ENCODE measurements at places on chromosomes 4 and X. TPM values are rescaled to one million over a fixed set of nuclear protein-coding genes. Genes with fewer than 3 reads are reported as not detected.

HAND2 gene
- 26.0 TPM for total RNA-seq

GLUD2 gene
- 0.98 TPM for total RNA-seq

DNA sequence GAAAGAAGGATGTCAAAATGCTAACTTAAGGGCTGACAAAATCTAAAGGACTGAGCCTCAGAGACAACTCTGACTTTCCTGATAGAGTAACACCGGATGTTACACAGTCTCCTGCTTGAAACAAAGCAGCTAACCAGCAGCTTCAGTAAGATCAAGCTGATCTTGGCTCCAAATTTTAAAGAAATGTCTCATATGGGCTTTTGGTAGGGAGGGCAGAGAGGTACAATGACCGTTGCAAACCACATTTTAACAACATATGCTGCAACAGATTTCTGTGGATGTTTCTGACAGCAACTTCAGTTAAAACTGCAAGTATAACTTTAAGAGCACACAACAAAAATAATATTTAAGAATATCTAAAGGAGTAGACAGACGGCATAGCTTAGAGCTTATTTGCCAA lies 9.1 kb downstream of the RPGR start:
- H3K4me3 ChIP-seq = no peak overlapping the region
- no peak for DNase-seq
- no peaks in the 10 kb centered on the region for H3K4me1 ChIP-seq
- no peaks in the 10 kb centered on the region for H3K27me3 ChIP-seq
- no peak overlapping the region for H3K27ac ChIP-seq

DNA sequence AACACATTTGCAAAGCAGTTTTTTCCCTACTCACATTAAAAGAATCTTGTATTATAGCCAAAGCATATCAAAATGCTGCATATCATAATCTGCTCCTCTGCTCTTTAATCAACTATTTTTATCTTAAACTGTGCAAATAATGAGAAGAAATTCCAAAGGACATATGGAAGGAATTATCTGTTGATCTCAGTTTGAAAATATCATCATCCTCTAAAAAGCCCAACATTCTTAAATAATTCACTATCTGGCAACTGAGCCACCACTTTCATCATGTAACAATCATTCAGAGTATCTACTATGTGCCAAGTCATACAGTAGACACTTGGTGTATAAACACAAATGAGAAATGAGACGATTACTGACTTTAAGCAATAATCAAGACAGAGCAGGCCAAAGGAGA lies 63.0 kb downstream of the PRSS12 start:
- no peaks in the 10 kb centered on the region for H3K4me1 ChIP-seq
- no peaks in the 10 kb centered on the region for H3K36me3 ChIP-seq
- no peak overlapping the region for H3K4me3 ChIP-seq
- no peaks in the 10 kb centered on the region for H3K27me3 ChIP-seq

- H3K4me3 ChIP-seq = no peak overlapping the region
- H3K36me3 ChIP-seq = no peaks in the 10 kb centered on the region
- DNase-seq = no peak
- no peaks in the 10 kb centered on the region for H3K4me1 ChIP-seq
- H3K27ac ChIP-seq = no peak overlapping the region
- no peaks in the 10 kb centered on the region for H3K27me3 ChIP-seq
These were observed 118.8 kb upstream of the PCDH18 start for GRCh38 chr4:137651128-137651527.

DNA sequence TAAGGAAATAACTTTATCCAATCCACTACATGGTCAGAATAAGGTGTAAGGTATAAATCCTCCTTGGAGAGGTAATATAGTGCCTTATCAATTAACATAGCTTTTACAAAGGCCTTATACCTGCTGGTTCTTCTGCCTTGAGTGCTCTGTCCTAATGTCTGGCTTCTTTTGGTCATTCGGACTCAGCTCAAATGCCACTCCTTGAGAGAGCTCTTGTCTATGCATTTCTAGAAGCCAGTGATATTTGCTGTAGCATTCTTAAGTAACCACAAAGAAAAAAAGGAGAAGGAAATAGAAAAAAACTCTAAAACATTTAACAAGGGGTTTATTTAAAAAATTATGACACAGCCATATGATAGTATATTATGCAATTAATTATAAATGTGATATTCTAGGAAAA lies 444.8 kb upstream of the SLIT2 start:
- no peaks in the 10 kb centered on the region for H3K27me3 ChIP-seq
- DNase-seq = no peak
- H3K36me3 ChIP-seq = no peaks in the 10 kb centered on the region
- H3K4me1 ChIP-seq = no peaks in the 10 kb centered on the region
- no peak overlapping the region for H3K4me3 ChIP-seq

DNA sequence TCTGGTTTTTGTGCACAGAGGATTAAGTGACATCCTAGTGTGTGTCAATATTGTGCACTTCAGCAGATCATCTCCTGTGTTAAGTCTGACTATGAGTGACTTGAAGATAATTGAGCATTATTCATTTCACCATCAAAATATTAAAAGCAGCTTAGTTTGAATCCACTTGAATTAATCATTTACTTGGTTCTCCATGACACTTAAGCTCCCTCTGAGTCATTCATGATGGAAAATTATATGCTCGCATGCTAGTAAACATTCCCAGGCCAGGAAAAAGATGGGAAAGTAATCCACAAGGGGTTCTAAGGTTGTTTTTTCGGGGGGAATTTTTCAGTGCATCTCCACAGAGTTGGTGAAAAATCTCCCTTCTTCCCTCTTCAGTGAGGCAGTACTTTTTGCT lies 97.2 kb upstream of the EOLA2 start:
- H3K4me3 ChIP-seq = no peak overlapping the region
- H3K27me3 ChIP-seq = no peaks in the 10 kb centered on the region
- H3K36me3 ChIP-seq = no peaks in the 10 kb centered on the region
- no peaks in the 10 kb centered on the region for H3K4me1 ChIP-seq
- DNase-seq = no peak

DNA sequence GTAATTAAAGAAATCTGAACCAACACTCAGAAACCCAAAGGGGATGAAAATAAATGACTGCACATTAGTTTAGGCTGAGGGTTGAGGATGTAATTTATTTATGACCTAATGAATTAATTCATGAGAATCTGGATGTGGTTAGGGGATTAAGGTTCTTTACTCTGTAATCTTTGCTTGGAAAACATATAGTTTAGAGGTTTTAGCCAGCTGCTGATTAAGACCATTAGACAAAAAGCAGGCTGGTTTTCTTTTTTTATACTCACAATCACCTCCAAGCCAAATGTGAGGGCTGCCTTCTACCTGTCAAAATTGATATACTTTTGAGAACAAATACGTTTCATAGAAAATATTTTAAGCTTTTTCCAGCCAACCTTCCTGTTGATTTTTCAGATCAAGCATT lies 2705.8 kb downstream of the PCDH7 start:
- DNase-seq = no peak
- no peak overlapping the region for H3K4me3 ChIP-seq
- H3K36me3 ChIP-seq = no peaks in the 10 kb centered on the region
- no peak overlapping the region for H3K27ac ChIP-seq

- H3K27me3 ChIP-seq = no peaks in the 10 kb centered on the region
- H3K27ac ChIP-seq = no peak overlapping the region
- no peak for DNase-seq
- no peaks in the 10 kb centered on the region for H3K4me1 ChIP-seq
- H3K36me3 ChIP-seq = no peaks in the 10 kb centered on the region
These were observed 96.0 kb downstream of the SMARCA1 start for GRCh38 chrX:129427267-129427666.

DNA sequence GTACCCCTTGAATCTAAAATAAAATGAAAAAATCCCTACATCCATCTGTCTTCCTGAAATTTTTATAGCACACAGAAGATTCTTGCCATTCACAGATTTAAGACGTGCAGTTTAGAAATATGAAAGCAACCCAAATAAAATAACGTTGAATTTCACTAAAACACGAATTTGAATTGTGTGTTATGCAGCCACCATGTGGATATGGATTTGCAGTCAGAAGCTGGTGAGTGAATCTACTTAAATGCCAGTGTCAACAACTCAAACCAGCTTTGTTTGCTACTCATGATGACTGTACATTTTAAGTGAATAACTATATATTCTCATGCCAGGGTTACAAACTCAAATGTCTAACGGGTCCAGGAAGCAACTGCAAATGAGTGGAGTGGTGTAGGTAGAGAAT lies 173.0 kb upstream of the HAND2 start:
- H3K27me3 ChIP-seq = no peaks in the 10 kb centered on the region
- no peak overlapping the region for H3K4me3 ChIP-seq
- no peaks in the 10 kb centered on the region for H3K36me3 ChIP-seq
- no peak for DNase-seq
- H3K27ac ChIP-seq = no peak overlapping the region
- no peaks in the 10 kb centered on the region for H3K4me1 ChIP-seq

DNA sequence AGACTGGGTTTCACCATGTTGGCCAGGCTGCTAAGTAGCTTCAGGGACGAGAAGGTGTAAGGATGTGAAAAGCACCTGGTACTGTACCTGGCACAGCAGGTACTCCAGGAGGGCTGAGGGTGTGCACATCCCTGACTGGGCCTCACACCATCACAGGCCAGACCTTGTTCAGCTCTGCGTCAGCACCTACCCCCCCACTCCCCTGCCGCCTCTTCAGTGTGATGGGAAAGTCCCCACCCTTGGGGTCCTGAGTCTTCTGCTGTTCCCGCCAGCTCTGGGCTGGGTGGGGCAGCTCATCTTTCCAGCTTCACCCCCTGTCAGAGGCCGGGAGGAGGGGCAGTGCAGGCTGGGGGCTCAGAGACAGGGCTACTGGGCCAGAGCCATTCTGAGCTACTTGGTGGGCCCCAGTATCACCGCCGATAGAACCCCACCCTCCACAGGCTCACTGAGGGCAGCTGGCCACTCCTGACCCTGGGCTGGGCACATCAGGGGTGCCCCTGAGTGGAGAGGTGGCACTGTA lies 6.7 kb upstream of the SH3BP2 start:
- no peaks in the 10 kb centered on the region for H3K27me3 ChIP-seq
- H3K4me3 ChIP-seq = no peak overlapping the region
- H3K36me3 ChIP-seq = no peaks in the 10 kb centered on the region
- no peak for DNase-seq
- no peak overlapping the region for H3K27ac ChIP-seq

GRCh38 chr4:146545102-146545501 lies 23.4 kb upstream of the SLC10A7 start:
- no peaks in the 10 kb centered on the region for H3K4me1 ChIP-seq
- DNase-seq = no peak
- no peaks in the 10 kb centered on the region for H3K27me3 ChIP-seq
- no peak overlapping the region for H3K4me3 ChIP-seq
- H3K27ac ChIP-seq = no peak overlapping the region
- no peaks in the 10 kb centered on the region for H3K36me3 ChIP-seq

DNA sequence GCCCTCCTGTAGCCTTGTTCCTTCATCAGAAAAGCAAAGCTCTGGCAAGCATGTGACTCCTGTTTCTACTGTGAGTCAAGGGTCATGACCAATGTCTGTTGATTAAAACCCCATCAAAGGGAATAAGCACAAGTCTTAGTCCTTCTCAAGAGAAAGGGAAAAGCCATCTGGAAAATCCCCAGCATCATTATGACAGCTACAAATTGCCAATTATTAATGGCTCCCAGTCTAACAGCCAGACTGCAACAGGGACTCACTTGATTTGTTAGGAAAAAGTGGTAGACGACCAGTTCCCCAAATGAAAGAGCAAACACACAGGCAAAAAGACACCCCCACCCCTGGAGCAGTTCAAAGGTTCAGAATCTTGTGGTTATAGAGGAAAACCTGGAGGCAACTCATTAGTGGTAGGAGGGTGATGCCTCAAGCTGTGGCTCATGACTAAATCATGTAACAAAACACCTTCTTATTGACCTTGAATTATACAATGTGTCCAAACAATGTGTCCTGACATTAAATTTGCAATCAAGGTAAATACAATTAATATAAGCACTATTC lies 315.7 kb downstream of the HNRNPD start:
- H3K4me1 ChIP-seq = no peaks in the 10 kb centered on the region
- DNase-seq = no peak
- no peak overlapping the region for H3K27ac ChIP-seq
- H3K27me3 ChIP-seq = no peaks in the 10 kb centered on the region
- H3K36me3 ChIP-seq = no peaks in the 10 kb centered on the region

GRCh38 chr4:139845453-139846093 lies 180.0 kb downstream of the MGST2 start:
- no peak overlapping the region for H3K4me3 ChIP-seq
- no peaks in the 10 kb centered on the region for H3K4me1 ChIP-seq
- H3K36me3 ChIP-seq = no peaks in the 10 kb centered on the region
- H3K27ac ChIP-seq = no peak overlapping the region
- no peaks in the 10 kb centered on the region for H3K27me3 ChIP-seq

GRCh38 chr4:26179316-26179760 lies 141.5 kb upstream of the RBPJ start:
- H3K36me3 ChIP-seq = no peaks in the 10 kb centered on the region
- H3K27ac ChIP-seq = no peak overlapping the region
- DNase-seq = no peak
- H3K4me3 ChIP-seq = no peak overlapping the region

- no peaks in the 10 kb centered on the region for H3K4me1 ChIP-seq
- H3K4me3 ChIP-seq = no peak overlapping the region
- DNase-seq = no peak
- H3K27ac ChIP-seq = no peak overlapping the region
These were observed 132.6 kb upstream of the ANK2 start for GRCh38 chr4:112916868-112917267.

- H3K27ac ChIP-seq = no peak overlapping the region
- H3K4me3 ChIP-seq = no peak overlapping the region
- no peaks in the 10 kb centered on the region for H3K4me1 ChIP-seq
- DNase-seq = no peak
- H3K36me3 ChIP-seq = no peaks in the 10 kb centered on the region
These were observed 60.8 kb downstream of the AWAT2 start for GRCh38 chrX:69988955-69989394.

GRCh38 chr4:79050541-79050880 lies 111.3 kb upstream of the PAQR3 start:
- no peaks in the 10 kb centered on the region for H3K27me3 ChIP-seq
- H3K4me3 ChIP-seq = no peak overlapping the region
- H3K4me1 ChIP-seq = no peaks in the 10 kb centered on the region
- H3K27ac ChIP-seq = no peak overlapping the region

DNA sequence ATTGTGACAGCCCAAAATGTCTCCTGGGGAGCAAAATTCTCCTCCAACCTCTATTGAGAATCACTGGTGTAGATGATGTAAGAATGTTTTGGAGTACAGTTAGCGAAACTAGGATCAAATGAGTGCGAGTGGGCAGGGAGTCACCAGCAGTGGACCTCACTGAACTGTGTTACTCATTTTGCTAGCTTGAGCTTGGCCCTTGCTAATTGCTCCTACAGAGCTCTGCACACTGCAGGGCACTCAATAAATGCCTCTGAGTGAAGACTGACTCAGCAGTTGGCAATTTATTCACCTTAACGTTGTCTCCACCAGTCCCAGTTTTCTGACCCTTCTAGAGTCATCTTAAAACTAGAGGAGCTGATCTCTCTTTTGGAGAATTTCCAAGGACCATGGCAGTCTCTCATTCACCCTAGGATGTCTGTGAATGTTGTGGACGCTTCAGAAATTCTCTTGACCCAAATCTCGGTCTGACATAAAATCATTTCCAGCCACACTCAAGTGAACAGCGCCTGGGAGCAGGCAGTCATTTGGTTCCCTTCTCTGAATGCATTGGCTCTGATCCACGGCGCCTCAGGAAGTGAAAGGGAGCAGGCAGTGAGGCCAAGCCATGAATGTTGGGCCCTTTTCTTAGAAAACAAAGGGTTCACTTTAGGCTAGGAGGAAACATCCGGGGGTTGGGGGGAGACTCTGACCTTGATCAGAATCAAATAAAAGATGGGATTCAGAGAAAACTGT lies 148.1 kb downstream of the NWD2 start:
- DNase-seq = no peak
- no peak overlapping the region for H3K27ac ChIP-seq
- no peak overlapping the region for H3K4me3 ChIP-seq
- no peaks in the 10 kb centered on the region for H3K4me1 ChIP-seq
- no peaks in the 10 kb centered on the region for H3K36me3 ChIP-seq

GRCh38 chrX:134460862-134461220 lies 876 bp downstream of the HPRT1 start:
- H3K4me3 ChIP-seq = peak overlapping the region; percentile 64
- DNase-seq = no peak
- H3K27me3 ChIP-seq = no peaks in the 10 kb centered on the region
- H3K36me3 ChIP-seq = no peaks in the 10 kb centered on the region
- H3K27ac ChIP-seq = no peak overlapping the region

Measured in vagina (tissue), 2 donors.